ENCODE measurements at places on chromosomes 12 and 14. TPM values are rescaled to one million over a fixed set of nuclear protein-coding genes. Genes with fewer than 3 reads are reported as not detected.

DNA sequence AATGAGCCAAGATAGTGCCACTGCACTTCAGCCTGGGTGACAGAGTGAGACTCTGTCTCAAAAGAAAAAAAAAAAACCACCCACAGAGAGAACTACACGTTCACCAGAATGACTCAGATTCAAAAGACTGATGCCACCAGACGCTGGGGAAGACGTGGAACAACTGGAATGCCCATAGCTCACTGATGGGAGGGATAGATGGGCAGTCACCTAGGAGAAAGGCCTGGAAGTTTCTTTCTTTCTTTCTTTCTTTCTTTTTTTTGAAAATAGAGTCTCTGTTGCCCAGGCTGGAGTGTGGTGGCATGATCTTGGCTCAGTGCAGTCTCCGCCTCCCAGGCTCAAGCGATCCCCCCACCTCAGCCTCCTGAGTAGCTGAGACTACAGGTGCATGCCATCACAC lies 10.0 kb upstream of the KLC1 start:
- no peaks in the 10 kb centered on the region for H3K27me3 ChIP-seq
- peaks cover 6% of the 10 kb centered on the region for H3K4me1 ChIP-seq
- no peak for DNase-seq

- H3K36me3 ChIP-seq = peaks cover 27% of the 10 kb centered on the region
- peaks cover 30% of the 10 kb centered on the region for H3K4me1 ChIP-seq
- H3K27ac ChIP-seq = peak overlapping the region; percentile 91
These were observed 27.2 kb upstream of the MLXIP start for GRCh38 chr12:122051231-122051876.

- H3K4me3 ChIP-seq = no peak overlapping the region
- H3K27ac ChIP-seq = no peak overlapping the region
- peaks cover 43% of the 10 kb centered on the region for H3K4me1 ChIP-seq
These were observed 160.2 kb downstream of the DAD1 start for GRCh38 chr14:22428700-22429291.

The CNTN1 gene
- total RNA-seq = 0.11 TPM

The RNASE12 gene
- total RNA-seq = not detected

DNA sequence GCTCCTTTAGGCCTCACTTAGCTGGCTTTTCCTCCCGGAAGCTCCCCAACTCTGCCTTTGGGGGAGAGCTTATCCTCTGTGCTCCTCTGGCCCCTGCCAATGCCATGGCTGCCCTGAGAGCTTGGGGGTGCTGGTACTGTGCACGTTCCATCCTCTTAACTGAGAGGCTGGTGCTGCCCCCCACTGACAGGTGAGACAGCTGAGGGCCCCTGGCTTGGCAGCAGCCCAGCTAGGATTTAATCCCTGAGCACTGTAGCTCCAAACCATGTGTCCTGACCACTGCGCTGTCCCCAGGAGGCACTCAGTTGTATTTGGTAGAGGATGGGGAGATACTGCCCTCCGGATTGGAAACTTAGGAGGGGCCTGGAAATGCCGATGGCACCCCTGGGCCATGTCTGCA lies 46.1 kb downstream of the UBE3B start:
- peaks cover 82% of the 10 kb centered on the region for H3K36me3 ChIP-seq
- no peaks in the 10 kb centered on the region for H3K27me3 ChIP-seq
- peak overlapping the region; percentile 72 for H3K27ac ChIP-seq
- no peak overlapping the region for H3K4me3 ChIP-seq
- H3K4me1 ChIP-seq = peaks cover 49% of the 10 kb centered on the region

GRCh38 chr12:81015510-81015909 lies 62.4 kb upstream of the ACSS3 start:
- H3K36me3 ChIP-seq = no peaks in the 10 kb centered on the region
- DNase-seq = no peak
- H3K27me3 ChIP-seq = no peaks in the 10 kb centered on the region
- H3K4me3 ChIP-seq = no peak overlapping the region
- H3K27ac ChIP-seq = no peak overlapping the region
- no peaks in the 10 kb centered on the region for H3K4me1 ChIP-seq

GRCh38 chr12:11970155-11970520 lies 100.6 kb upstream of the BCL2L14 start:
- H3K36me3 ChIP-seq = no peaks in the 10 kb centered on the region
- H3K27ac ChIP-seq = no peak overlapping the region
- no peak overlapping the region for H3K4me3 ChIP-seq
- no peak for DNase-seq

The KRT2 gene
- total RNA-seq = not detected

GRCh38 chr12:53443955-53444354 lies 2.4 kb downstream of the PRR13 start:
- H3K4me1 ChIP-seq = peaks cover 34% of the 10 kb centered on the region
- H3K4me3 ChIP-seq = no peak overlapping the region
- H3K36me3 ChIP-seq = peaks cover 37% of the 10 kb centered on the region
- no peak overlapping the region for H3K27ac ChIP-seq
- no peak for DNase-seq
- H3K27me3 ChIP-seq = no peaks in the 10 kb centered on the region

DNA sequence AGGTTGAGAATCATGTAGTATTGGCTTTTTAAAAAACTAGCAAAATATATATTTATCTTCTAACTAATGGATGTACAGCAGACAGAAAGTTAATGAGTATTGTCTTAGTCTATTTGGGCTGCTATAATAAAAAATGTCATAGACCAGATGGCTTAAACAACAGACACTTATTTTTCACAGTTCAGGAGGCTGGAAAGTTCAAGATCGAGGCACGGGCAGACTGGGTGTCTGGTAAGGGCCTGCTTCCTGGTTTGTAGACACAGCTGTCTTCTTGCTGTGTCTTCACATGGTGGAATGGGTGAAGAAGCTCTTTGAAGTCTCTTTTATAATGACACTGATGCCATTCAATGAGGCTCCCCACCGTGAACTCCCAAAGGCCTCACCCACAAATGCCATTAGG lies 70.1 kb upstream of the KRR1 start:
- no peaks in the 10 kb centered on the region for H3K36me3 ChIP-seq
- DNase-seq = no peak
- H3K27me3 ChIP-seq = no peaks in the 10 kb centered on the region
- no peak overlapping the region for H3K4me3 ChIP-seq
- H3K4me1 ChIP-seq = no peaks in the 10 kb centered on the region

The ANO2 gene
- 13.0 TPM for total RNA-seq

- H3K36me3 ChIP-seq = no peaks in the 10 kb centered on the region
- H3K27me3 ChIP-seq = no peaks in the 10 kb centered on the region
- H3K4me3 ChIP-seq = peak overlapping the region; percentile 87
- H3K27ac ChIP-seq = peak overlapping the region; percentile 90
These were observed 375 bp downstream of the AJUBA start for GRCh38 chr14:22981876-22982476.

DNA sequence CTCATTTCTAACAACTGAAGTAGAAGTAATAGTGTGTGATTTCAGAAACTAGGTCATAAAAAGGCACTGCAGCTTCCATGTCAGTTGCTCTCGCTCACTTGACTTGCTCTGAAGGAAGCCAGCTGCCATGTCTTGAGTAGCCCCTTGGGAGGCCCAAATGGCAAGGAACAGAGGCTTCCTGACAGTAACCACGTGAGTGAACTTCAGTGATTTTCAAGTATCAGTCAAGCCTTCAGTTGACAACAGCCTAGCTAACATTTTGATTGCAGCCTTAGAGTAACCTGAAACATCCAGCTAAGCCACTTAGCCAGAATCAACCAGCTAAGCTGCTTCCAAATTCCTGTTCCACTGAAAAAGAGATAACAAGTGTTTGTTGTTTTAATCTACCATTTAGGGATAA lies 26.7 kb downstream of the TOGARAM1 start:
- H3K27ac ChIP-seq = peak overlapping the region; percentile 76
- H3K4me1 ChIP-seq = peaks cover 26% of the 10 kb centered on the region
- H3K27me3 ChIP-seq = no peaks in the 10 kb centered on the region
- no peaks in the 10 kb centered on the region for H3K36me3 ChIP-seq
- no peak overlapping the region for H3K4me3 ChIP-seq

The MED13L gene
- total RNA-seq = 55.0 TPM

The CMA1 gene
- total RNA-seq = 0.66 TPM

GRCh38 chr12:121240484-121241101 lies 30.7 kb downstream of the P2RX4 start:
- peak overlapping the region; percentile 49 for H3K4me3 ChIP-seq
- H3K4me1 ChIP-seq = peaks cover 17% of the 10 kb centered on the region
- DNase-seq = peak; percentile 79
- H3K36me3 ChIP-seq = peaks cover 53% of the 10 kb centered on the region

- no peak overlapping the region for H3K4me3 ChIP-seq
- H3K36me3 ChIP-seq = no peaks in the 10 kb centered on the region
- peaks cover 98% of the 10 kb centered on the region for H3K4me1 ChIP-seq
- H3K27ac ChIP-seq = peak overlapping the region; percentile 74
- no peaks in the 10 kb centered on the region for H3K27me3 ChIP-seq
- DNase-seq = no peak
These were observed 63.3 kb downstream of the RASSF3 start for GRCh38 chr12:64673490-64674169.

GRCh38 chr12:115243933-115244628 lies 560.1 kb upstream of the TBX3 start:
- DNase-seq = no peak
- H3K36me3 ChIP-seq = no peaks in the 10 kb centered on the region
- H3K4me3 ChIP-seq = no peak overlapping the region

DNA sequence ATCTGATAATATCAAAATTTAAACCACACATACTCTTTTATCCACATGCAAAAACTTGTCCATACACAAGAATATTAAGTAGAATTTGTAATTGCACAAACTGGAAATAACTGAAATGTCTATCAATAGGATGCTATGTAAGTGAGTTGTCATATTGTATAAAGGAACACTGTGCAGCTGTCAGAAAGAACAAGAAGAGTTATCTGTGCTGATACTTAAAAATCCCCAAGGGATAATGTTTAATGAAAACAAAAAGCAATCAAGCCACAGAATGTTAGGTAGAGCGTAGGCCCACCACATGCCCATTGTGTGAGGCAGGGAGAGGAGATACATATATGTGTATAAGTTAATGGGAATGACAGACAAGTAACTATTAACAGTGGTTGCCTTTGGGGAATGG lies 25.9 kb upstream of the HIGD1C start:
- H3K4me3 ChIP-seq = peak overlapping the region; percentile 88
- peak overlapping the region; percentile 94 for H3K27ac ChIP-seq
- H3K4me1 ChIP-seq = peaks cover 79% of the 10 kb centered on the region
- DNase-seq = no peak
- H3K36me3 ChIP-seq = peaks cover 17% of the 10 kb centered on the region
- no peaks in the 10 kb centered on the region for H3K27me3 ChIP-seq

DNA sequence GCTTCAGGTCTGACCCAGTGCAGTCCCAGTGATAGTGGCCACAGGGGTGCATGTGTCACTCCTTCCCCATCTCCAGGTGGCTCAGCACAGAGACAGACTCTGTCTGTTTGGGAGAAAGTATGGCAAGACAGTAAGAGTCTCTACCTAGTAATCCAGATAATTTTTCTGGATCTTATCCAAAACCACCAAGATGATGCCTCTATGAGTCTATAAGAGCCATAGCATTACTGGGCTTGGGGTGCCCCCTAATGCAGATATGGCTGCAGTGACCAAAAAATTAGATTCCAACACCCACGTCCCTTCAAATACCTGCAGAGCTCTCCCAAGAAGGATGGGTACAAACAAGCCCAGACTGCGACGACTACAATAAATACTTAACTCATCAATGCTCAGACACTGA lies 123.8 kb downstream of the GRIP1 start:
- H3K4me1 ChIP-seq = no peaks in the 10 kb centered on the region
- H3K27me3 ChIP-seq = no peaks in the 10 kb centered on the region
- H3K4me3 ChIP-seq = no peak overlapping the region
- H3K36me3 ChIP-seq = no peaks in the 10 kb centered on the region
- DNase-seq = no peak
- no peak overlapping the region for H3K27ac ChIP-seq

The CCDC197 gene
- 1.2 TPM for total RNA-seq

GRCh38 chr14:53237488-53237887 lies 84.4 kb upstream of the DDHD1 start:
- no peaks in the 10 kb centered on the region for H3K27me3 ChIP-seq
- DNase-seq = no peak
- no peaks in the 10 kb centered on the region for H3K4me1 ChIP-seq
- peak overlapping the region; percentile 70 for H3K27ac ChIP-seq

DNA sequence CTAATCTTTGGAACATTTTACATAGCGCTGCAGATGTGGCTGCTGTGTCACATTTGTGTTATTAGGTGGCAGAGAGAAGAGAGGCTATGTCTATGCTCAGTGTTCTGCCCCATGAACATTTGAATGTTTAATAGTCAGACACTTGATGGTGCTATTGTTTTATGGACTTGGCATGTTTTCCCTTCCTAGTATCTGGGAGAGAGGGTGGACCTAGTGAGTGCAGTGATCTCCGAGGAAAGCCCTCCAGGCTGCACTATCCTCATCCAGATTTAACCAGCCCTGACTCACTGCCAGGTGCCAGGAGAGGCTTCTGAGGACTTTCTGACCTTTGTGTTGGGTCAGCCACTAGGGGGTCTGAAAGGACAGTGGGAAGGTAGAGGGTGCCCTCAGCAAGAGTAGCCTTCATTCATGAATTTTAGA lies 24.3 kb downstream of the ZFC3H1 start:
- H3K4me3 ChIP-seq = no peak overlapping the region
- H3K27ac ChIP-seq = no peak overlapping the region
- no peaks in the 10 kb centered on the region for H3K27me3 ChIP-seq
- no peaks in the 10 kb centered on the region for H3K4me1 ChIP-seq
- DNase-seq = no peak

DNA sequence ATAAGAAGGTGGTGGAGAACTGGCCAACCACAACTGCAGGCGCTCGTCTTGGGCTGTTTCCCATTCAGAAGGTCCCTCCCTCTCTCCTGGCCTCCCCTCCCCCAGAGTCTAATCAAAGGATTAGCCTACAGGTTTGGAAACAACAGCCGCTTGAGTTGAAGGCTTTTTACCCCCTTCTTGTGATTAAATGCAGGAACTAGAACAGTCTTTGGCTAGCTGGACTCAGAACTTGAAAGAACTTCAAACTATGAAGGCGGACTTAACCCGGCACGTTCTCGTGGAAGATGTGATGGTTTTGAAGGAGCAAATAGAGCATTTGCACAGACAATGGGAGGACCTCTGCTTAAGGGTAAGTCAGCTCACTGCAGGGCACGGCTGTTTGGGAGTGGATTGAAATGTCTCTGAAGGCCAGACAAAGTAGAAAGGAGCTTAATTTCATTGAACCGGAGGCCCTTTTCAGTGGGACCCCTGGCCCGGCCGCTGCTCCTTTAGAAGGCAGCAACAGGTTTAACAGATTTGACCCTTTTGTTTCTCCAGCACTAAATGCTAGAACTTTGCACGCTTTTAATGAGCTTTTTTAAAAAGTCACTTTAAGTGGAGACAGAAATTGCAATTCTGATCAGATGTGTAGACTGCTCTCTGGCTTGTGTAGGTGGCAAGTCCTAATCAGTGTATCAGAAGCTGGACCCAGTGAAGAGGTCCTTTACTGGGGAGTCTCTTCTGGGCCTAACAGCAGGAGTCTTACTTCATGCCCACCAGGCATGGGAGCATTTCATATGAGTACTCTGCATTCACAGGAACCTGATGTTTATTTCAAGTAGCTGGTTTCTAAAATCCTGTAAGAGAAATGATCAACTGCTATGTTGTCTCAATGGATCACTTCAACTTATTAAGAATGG lies 107.7 kb downstream of the ESR2 start:
- no peaks in the 10 kb centered on the region for H3K4me1 ChIP-seq
- H3K36me3 ChIP-seq = peaks cover 47% of the 10 kb centered on the region
- DNase-seq = no peak
- no peak overlapping the region for H3K4me3 ChIP-seq
- no peak overlapping the region for H3K27ac ChIP-seq
- H3K27me3 ChIP-seq = no peaks in the 10 kb centered on the region

The EXD2 gene
- 16.5 TPM for total RNA-seq

All from left ventricle myocardium inferior (tissue), 1 donor.